ENCODE measurements at places on chromosomes 1 and 21.
A peak's percentile ranks its signal among the peaks of the same experiment; 100 is the strongest.

DNA sequence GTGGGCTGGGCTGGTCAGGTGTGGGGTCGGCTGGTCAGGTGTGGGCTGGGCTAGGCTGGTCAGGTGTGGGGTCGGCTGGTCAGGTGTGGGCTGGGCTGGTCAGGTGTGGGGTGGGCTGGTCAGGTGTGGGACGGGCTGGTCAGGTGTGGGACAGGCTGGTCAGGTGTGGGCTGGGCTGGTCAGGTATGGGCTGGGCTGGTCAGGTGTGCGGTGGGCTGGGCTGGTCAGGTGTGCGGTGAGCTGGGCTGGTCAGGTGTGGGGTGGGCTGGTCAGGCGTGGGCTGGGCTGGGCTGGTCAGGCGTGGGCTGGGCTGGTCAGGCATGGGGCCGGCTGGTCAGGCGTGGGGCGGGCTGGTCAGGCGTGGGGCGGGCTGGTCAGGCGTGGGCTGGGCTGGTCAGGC, 6.3 kb upstream of the FNDC10 start:
- no peak for DNase-seq

DNA sequence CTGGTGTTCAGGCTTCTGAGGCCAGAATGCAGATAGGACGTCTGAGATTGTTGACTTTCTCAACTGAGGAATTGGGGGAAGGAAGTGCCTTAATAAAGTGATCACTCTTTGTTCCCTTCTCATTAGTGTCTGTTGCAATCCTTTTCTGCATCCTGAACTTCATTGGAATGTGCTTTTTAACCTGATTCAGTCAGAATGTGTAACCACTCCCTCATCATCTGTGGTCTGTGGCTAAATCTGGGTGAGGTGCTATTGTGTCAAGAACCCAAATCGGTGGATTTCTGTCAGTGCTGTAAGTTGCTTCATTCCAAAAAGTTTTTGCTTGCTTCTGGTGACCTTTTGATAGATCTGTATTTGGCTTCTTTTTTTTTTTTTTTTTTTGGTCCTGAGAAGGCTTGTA, 38.2 kb downstream of the ARID1A start:
- DNase-seq = no peak

- DNase-seq = no peak
These were observed 18.9 kb downstream of the SFPQ start for GRCh38 chr1:35173909-35174540.

GRCh38 chr1:57874418-57874877, 450.6 kb upstream of the DAB1 start:
- no peak for DNase-seq

GRCh38 chr1:220711056-220711809, 21.1 kb downstream of the C1orf115 start:
- DNase-seq = no peak

GRCh38 chr21:25297117-25297516, 310.2 kb downstream of the MRPL39 start:
- no peak for DNase-seq

GRCh38 chr21:30337276-30337744, at the start of gene KRTAP27-1:
Gene KRTAP27-1, minus strand, starts transcription at chr21:30337694. Its CDS starts 26 bp downstream, at chr21:30337668.
- DNase-seq = no peak

GRCh38 chr1:66556161-66556611, 22.2 kb downstream of the SGIP1 start:
- no peak for DNase-seq

DNA sequence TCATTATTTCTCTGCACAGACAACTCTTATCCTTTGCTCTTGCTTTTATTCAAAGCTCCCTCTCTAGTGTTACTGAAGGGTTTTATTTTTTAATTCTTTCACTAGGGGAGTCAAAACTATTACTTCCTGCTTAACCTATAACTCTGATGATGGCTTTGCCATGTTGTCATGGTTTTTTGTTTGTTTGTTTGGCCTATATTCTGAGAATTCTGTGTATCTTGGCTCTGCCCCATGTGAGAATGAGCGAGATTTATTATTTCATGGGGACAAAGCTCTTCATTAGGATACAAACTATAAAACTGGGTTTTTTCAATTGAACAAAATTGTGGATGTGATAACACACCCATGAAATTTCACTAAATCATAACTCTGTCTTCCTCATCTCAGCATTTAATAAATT, 190.5 kb upstream of the C1orf105 start:
- DNase-seq = no peak

DNA sequence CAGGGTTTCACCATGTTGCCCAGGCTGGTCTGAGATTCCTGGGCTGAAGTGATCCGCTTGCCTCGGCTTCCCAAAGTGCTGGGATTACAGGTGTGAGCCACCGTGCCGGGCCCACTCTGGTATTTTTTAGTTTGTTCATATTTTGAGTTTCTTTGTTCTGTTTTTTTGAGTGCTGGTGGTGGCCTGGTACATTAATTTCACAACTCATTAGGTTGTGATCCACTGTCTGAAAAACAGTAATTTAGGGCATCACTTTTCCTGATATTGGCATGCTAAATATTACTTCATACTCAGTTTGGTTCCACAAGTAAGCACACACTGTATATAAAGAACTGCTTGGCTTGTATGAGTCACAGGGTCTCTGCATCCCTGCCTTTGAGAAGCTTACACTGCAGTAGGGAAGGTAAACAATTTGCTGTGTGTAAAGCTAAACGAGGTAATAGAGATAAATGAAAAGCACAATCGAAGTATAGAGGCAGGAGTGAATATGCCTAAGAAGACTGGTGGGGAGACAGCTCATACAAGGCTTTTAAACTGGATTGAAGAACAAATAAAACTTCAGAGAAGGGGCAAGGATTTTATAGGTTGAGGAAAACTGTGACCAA, 7.7 kb downstream of the SNX27 start:
- DNase-seq = no peak

- DNase-seq = no peak
These were observed 56.0 kb upstream of the C1orf21 start for GRCh38 chr1:184330875-184331274.

DNA sequence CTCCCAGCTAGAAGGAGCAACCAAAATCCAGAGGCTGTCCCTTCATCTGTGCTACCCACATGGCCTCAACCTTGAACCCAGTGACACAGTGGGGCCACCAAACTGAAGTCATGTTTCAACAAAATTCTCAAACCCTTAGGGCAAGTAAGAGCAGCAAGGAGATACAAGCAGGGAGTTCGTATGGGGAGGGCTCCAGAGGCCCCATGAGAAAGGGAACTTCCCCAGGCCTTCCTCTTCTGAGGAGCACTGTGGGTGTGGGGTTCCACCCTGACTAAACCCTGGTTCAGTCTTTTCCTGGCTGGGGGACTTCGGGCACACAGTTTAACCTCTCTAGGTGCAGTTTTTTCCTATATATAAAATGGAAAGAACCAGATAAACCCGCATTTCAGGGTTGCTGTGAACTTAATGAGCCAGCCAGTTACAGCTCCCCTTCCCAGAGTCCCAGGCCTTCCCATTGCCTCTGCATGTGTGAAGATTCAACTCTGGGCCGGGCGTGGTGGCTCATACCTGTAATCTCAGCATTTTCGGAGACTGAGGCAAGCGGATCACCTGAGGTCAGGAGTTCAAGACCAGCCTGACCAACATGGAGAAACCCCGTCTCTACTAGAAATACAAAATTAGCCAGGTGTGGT, 8.0 kb upstream of the THEMIS2 start:
- no peak for DNase-seq

DNA sequence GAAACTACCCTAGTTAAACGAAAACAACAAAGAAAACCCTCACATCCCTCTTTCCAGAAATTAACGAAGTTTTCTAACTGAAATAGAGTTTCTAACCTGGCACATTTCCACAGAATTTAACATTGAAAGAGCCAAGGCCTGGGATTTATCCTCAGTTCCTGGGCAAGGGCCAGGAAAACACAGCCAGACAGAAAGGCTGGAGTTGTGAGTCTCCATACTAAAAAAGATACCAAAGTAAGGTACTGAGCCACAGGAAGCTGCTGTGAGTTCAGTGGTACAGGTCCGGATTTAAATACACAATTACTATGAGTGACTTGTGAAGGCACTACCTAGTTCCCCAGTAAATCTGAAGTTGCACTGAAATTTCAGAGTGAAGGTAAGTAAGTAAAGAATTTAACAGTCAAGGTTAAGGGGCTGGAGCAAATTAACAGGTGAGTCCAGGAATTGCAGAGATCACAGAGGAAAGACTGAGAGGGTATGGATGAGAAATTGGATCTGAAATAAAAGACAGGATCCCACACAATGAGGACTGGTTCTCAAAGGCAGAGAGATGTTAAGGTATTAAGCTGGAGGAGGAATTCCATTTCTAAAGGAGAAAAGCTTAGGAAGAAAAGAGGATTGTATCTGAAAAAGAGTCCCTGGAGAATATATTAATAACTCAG, 905 bp downstream of the LIX1L start:
- peak; percentile 40 for DNase-seq

GRCh38 chr1:41363591-41364320, 2.5 kb downstream of the FOXO6 start:
- no peak for DNase-seq

- peak; percentile 21 for DNase-seq
These were observed at the start of gene SLC35A3 for GRCh38 chr1:99969729-99970621. Gene SLC35A3, plus strand, starts transcription at chr1:99969996. Its CDS starts 23,559 bp downstream, at chr1:99993555.

DNA sequence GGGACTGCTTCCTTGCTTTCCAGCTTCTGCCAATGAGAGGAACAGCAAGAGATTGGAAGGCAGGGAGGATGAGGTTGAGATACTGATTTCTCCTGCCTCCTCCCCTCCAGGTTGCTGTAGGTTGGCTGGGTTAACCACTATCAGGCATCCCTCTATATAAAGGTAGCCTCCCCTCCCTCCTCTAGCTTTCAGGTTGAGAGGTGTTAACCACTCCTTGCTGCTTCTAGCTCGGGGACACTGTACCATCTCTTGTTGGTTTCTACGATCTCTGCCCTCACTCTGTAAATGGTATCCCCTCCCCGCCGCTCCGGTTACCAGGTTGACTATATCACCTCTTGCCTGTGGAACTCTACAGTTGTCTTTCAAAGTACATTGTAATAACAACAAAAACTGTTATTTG, 16.7 kb downstream of the LPAR3 start:
- no peak for DNase-seq

- DNase-seq = no peak
These were observed 25.8 kb downstream of the PRDM2 start for GRCh38 chr1:13725714-13726175.

DNA sequence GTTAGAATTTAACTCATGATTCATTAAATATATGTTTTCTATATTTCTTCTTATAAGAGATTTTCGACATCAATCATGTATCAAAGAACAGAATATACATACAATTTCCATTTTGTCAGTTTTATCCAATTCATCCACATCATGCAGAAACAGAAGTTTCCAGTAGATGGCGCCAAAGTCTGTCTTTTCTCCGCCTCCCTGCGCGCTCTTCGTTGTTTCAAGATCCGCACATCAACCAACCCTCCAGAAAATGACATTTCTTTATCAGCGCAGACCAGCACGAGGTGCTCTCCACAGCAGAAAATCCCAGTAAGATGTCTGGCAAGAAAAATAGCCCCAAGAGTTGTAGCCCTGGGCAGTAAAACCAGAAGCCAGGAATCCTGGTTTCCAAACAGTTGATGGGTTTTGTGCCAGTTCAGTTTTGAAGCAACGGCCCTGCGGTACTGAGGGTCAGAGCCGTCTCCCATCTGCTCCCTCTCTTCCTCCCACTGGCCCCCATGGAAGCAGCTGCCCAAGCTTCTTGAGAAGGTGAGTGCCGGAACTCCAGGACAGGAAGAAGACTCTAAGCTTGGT, 38.6 kb upstream of the GPR137B start:
- peak; percentile 35 for DNase-seq

DNA sequence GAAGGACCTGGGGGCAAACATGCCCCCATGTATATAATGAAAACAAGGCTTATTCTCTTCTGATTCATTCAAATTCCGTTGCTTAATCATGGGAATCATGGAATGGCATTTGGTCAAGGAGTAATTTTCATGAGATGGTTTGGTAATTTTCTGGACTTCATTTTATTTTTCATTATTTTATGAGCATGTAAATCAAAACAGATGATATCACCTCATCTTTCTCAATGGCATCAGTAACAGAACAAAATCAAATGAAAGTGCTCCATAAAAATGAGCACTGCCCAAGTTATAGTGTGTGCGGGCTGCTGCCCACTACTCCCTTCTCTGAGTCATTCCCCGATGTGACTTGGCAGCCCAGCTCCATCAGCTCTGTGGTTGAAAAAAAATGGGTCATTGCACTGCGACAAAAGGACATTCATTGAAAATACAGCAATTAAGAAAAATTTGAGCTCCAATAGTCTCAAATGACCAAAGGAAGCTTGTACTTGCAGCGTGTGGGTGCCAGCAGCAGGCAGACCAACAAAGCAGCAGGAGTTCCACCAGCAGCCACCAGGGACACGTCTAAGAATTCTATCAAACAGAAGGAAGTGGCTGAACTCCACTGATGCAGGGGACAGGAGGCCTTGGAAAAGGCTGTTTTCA, 84.3 kb upstream of the VAV3 start:
- DNase-seq = no peak

DNA sequence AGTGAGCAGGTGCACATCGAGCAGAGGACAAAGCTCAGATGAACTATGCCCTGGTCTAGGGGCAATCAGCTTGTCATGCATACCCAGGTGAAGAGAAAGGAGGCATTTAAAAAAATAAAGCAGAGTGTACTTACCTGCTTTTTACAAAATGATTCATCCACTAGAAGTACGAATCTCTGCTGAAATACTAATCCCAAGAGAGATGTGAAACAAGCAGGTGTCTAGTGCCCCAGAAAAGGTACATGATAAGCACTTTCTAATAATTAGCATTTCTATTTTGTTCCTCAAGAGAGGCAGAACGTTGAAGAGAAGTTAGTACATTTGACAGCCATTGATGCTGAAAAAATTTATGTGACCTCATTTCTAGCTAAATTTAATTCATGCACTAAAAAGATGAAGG, 31.1 kb downstream of the CHODL start:
- DNase-seq = no peak

All from fibroblast of the conjunctiva (primary cell).